ENCODE measurements at places on chromosomes 3 and 15.

DNA sequence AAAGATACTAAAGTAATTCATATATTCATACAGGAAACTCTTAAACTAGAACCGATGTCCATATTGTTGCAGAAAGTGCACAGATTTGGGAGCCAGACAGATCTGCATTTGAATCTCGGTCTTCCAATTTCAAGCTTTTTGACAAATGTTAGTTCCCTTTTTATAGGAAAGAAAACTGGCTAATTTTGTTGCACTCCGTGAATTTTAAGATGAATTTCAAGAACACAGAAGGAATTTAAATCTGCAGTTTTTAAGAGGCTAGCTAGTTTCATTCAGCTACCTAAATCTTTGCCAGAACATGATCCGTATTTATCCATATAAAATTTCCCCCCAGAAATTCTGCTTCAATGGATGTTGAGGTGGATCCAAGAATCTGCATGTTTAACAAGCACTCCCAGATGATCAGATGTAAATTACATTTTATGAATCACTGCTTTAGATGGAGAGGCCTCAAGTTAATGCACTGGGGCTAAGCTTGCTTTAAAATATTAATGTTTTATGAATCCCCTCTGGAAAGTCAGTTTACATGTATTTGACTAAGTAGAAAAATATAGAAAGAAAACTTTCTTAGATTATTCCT, 1296.3 kb upstream of the CADM2 start:
- no peak for DNase-seq

- no peak for DNase-seq
These were observed 140.2 kb upstream of the RBMS3 start for GRCh38 chr3:29140666-29141065.

GRCh38 chr3:4986175-4986781, 7.0 kb downstream of the BHLHE40 start:
- DNase-seq = no peak

DNA sequence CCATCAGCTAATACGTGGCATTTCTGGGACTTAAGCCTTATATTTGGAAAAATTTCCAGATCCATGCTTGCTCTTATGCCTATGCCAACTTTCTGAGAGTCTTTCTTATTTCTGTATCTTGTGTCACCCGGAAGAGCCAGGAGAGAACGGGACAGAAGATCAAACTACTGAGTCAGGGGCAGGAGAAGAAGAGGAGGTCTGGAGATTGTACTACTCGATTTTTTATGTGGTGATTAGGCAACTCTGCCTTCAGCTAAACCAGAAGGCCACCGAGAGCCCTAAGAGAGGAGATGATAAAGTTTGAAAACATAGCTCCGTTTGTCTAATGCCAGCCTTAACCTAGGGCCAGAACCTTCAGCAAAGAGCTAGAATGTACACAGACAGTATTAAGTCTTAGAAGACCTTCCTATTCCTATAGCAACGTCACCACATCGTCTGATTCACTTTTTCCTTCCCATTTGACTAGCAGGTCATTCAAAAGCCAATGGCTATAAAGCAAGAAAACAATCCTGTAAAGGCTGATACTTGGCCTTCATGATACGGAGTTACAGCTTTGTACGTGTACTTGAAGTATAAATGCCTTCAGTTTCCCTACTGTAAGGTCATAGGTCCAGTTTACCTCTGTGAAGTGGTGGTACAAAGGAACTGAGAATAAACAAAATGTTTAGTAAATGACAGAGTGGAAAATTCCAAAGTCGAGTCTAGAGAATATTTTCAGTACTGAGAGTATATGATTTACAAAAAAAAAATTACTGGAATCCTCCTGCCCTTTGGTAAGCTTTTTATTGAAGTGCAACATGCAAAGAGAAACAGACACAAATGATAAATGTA, 96.1 kb upstream of the ICE2 start:
- no peak for DNase-seq

GRCh38 chr15:73962433-73962832, 29.7 kb downstream of the STOML1 start:
- DNase-seq = no peak
